ENCODE measurements at places on chromosomes 3 and 15.

GRCh38 chr3:118480101-118480860 lies 554.4 kb downstream of the IGSF11 start:
- no peak for DNase-seq

- DNase-seq, result no peak
These were observed 275.4 kb downstream of the NEK10 start for GRCh38 chr3:27093771-27094170.

- no peak for DNase-seq
These were observed 69.4 kb downstream of the ARNT2 start for GRCh38 chr15:80473286-80474223.

DNA sequence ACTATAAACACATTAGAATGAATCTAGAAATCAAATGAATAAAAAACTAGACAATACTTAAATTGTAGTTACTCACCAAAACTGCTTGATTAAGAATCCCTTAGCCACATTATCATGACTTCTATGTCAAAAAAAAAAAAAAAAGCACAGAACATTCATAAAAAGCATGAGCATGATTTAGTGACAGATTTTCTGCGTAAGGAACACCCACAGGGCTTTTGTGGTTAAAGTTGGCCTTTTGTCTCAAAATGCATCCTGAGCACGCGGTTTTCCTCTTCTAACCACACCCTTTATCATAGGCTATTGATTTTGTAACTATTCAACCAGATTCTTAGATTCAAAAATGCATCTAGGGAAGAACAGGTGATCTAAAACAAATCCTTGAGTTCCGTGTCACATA lies 334.0 kb upstream of the NR2F2 start:
- no peak for DNase-seq

- no peak for DNase-seq
These were observed 11.7 kb downstream of the SH2D7 start for GRCh38 chr15:78104119-78104479.

GRCh38 chr3:162117961-162118360 lies 621.4 kb downstream of the OTOL1 start:
- no peak for DNase-seq
